Stimulated activated CD4-positive, alpha-beta T cell treated with anti-CD3 and anti-CD28 coated beads, Interleukin-2, amount 100 ng/mL, for 24 hours (primary cell): ENCODE measurements at places on chromosomes 12 and 14.

DNA sequence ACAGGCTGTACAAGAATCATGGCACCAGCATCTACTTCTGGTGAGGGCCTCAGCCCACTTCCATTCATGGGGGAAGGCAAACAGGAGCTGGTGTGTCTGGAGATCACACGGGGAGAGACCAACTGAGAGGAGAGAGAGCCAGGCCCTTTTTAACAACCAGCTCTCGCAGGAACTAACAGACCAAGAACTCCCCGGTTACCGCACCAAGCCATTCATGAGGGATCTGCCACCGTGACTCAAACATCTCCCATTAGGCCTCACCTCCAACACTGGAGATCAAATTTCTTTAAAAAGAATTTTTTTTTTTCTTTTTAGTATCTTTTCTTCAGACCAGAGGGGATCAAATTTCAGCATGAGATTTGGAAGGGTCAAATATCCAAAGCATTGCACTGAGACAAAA, 16.7 kb upstream of the AQP2 start:
- DNase-seq = no peak

DNA sequence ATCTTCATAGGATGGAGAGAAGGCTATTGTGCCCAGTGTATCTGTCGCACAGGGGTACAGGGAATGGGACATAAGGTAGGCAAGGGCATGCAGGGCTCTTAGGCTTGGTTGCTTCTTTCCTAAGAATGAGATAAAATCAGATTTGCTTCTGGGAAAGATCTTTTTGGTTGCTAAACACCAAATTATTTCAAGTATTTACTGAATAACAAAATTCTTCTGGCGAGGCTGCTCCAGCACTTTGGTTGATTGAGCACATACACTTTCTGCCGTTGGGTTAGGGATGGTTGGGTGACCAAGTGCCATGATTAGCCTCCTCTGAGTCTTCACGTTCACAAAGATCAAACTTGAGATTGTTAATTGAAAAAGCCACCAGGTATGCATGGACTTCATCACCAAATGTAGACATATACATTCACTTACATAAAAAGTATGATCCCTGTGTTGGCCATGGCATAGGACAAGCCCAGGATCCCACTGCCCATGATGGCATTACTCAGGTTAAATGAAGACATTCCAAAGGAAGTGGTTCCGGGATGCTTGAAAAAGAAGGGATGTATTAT, 38.2 kb downstream of the SLC38A4 start:
- DNase-seq = no peak

DNA sequence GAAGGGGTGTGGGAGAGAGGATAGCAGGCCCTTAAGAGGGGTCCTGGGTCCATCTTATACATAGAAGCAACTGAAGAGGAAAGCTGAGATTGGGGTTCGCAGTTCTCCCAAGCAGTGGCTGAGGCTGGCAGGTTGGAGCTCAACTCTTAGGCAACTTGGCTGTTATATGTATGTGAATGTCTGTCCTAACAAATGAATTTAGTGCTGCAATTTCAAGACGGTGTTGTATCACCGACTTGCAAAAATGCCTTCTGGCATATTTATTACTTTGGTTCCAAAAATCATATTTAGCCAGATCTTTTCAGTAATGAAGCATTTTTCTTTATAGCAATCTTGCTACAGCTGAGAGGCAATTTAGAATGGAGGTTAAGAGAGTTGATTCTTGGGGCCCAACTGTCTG, 148.3 kb downstream of the AKAP6 start:
- DNase-seq = no peak

DNA sequence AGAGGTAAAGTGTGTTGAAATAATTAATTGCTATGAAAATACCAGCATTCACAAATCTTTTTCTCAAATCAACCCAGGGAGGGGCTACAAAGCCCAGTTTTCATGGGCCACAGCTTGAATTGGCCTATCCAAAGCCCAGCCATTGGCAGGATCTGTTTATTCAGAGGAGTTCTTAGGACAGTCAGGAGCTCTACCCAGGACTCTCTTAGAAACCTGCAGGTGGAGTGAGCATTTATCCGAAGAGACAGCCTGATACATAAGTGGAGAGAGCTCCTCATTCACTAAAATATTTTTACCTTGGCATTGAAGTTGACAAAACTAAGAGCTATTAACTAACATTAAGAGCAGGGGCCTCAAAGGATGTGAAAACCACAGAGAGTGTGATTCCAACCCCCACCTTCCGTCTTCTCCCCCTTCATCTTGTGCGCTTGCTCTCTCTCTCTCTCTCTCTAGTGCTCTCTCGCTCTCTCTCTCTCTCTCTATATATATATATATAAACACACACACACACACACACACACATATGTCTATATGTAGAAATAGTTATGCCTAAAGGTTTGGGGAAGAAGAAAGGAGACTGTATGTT, 315.5 kb downstream of the SNAPC1 start:
- no peak for DNase-seq

GRCh38 chr14:105911006-105911847, 384.8 kb downstream of the TMEM121 start:
- DNase-seq = no peak

DNA sequence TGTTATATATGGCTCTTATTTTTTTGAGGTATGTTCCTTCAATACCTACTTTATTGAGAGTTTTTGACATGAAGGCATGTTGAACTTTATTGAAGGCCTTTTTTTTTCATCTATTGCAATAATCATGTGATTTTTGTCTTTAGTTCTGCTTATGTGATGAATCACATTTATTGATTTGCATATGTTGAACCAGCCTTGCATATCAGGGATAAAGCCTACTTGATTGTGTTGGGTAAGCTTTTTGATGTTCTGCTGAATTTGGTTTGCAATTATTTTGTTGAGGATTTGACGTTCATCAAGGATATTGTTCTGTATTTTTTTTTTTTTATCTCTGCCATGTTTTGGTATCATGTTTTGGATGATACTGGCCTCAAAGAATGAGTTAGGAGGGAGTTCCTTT, 15.2 kb upstream of the ART4 start:
- no peak for DNase-seq

DNA sequence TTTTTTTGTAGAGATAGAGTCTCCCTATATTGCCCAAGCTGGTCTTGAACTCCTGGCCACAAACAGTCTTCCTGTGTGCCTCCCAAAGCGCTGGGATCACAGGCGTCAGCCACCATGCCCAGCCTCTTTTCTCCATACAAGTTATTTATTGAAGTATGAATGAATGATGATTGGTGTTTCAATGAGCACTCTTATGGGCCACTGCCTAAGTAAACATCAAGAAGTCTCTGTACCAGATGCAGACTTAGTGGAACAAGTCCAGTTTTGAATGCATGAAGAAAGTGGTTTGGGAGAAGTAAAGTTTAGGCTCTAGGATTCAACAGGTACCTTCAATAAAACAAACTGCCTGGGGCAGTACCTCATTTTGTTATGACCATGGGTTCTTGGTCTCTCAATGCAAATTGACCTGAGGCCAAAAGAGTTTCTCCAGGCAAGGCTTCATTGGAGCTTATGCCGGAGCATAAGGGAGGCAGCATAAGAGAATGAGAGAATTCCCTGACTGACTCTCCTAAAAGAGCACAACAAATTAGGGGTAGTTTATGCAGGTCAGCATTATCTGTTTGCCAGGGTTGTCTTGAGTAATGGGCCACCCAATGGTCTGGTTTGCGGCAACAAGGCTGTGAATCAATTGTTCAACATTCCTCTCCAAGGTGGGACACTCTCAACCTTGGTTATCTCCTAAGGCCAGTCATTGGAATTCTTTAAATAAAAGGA, 1.1 kb upstream of the GMFB start:
- DNase-seq = no peak

GRCh38 chr14:65933400-65934069, 521.0 kb downstream of the FUT8 start:
- no peak for DNase-seq

GRCh38 chr14:100591453-100592371, 4.5 kb upstream of the BEGAIN start:
- no peak for DNase-seq

DNA sequence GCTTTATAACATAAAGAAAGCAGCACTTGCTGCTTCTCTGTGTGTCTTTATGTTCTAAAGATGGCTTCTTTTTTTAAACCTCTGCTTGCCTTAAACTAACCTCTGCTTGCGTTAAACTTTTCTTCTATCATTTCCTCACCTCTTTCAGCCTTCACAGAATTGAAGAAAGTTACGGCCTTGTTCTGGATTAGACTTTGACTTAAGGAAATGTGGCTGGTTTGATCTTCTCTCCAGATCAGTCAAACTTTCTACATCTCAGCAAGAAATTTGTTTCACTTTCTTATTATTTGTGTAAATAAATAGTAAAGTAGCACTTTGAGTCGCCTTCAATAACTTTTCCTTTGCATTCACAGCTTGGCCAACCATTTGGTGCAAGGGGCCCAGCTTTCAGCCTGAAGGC, 64.2 kb downstream of the CMAS start:
- DNase-seq = no peak

- DNase-seq = no peak
Measured at GRCh38 chr14:75120541-75121291, 6.1 kb downstream of the NEK9 start.

DNA sequence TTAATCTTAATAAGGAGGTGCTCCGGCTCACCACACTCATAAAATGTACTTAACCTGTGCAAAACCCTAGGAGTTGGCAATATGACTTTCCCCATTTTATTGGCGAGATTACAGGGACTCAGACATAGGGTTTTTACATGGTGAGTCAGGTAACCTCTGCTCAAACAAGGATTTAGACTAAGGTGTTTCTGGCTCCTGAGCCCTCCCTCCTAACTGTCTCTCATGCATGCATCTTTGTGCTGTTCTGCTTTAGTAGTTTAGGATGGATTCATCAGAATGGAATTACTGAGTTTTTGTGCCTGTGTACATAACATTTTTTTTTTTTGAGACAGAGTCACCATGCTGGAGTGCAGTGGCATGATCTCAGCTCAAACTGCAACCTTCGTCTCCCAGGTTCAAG, 993.3 kb upstream of the TMEM132C start:
- no peak for DNase-seq

DNA sequence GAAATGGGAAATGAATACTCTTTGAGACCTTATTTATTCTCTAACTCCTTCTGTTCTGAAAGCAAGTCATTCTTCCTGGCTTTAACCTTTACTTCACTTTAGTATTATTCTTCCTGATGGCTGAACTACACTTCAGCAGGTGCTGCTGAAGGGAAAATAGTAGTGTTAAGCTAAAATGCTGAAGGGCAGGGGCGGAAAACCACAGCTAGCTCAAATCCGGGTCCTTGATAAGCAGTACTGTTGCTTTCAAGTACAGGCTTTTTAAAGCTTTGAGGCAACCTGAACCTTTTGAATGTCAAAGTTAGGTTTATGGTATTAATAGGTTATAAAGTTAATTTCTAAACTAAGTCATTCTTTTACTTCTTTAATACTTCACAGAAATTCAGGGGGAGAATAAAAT, 10.7 kb downstream of the CCDC196 start:
- no peak for DNase-seq

GRCh38 chr12:132106921-132107320, 37.2 kb downstream of the DDX51 start:
- DNase-seq = no peak

- no peak for DNase-seq
Measured at GRCh38 chr12:92971859-92972524, 42.9 kb upstream of the EEA1 start.

GRCh38 chr14:81980601-81981306, 447.1 kb upstream of the SEL1L start:
- DNase-seq = no peak

GRCh38 chr14:89635615-89636014, 218.6 kb upstream of the FOXN3 start:
- DNase-seq = no peak

- DNase-seq = no peak
Measured at GRCh38 chr14:70987041-70987440, 79.8 kb downstream of the PCNX1 start.

DNA sequence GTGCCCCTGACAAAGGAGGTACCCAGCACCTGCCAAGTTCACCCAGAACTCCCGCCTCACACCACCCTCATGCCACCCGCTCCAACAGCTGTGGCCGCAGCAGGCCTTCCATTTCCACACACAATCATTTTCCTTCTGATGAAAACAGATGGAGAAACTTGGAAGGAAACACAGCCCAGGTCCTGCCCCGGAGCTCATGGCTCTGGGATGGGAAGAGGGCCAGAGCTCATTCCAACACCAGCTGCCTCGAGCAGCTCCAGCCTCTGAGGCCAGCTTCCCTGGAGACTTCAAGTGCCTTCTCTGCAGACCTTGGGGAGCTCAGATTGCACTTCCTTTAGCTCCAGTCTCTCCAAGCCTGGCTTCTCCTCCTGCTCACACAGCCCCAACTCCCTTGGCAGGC, 55.1 kb upstream of the CMKLR1 start:
- no peak for DNase-seq

DNA sequence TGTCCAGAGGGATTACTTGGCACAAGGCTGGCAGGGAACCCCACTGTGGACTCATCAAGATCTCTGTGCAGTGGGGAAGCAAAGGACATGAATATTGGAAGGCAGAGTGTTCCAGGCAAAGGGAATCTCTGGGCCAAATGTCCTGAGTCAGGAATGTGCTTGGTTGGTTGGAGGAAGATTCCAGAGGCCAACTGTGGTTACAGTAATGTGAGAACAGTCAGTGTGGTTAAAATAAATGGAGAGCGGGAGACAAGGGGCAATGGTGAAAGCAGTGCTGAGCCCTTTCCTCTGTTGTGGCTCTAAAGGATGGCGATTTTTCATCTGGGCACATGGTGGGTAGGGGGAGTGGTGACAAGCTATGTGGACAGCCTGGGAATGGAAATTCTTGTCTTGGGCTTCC, 948.2 kb downstream of the BCL11B start:
- no peak for DNase-seq

- no peak for DNase-seq
Measured at GRCh38 chr12:3622021-3622821, 130.7 kb downstream of the CRACR2A start.

GRCh38 chr12:97160277-97160676, 253.2 kb downstream of the NEDD1 start:
- DNase-seq = no peak

DNA sequence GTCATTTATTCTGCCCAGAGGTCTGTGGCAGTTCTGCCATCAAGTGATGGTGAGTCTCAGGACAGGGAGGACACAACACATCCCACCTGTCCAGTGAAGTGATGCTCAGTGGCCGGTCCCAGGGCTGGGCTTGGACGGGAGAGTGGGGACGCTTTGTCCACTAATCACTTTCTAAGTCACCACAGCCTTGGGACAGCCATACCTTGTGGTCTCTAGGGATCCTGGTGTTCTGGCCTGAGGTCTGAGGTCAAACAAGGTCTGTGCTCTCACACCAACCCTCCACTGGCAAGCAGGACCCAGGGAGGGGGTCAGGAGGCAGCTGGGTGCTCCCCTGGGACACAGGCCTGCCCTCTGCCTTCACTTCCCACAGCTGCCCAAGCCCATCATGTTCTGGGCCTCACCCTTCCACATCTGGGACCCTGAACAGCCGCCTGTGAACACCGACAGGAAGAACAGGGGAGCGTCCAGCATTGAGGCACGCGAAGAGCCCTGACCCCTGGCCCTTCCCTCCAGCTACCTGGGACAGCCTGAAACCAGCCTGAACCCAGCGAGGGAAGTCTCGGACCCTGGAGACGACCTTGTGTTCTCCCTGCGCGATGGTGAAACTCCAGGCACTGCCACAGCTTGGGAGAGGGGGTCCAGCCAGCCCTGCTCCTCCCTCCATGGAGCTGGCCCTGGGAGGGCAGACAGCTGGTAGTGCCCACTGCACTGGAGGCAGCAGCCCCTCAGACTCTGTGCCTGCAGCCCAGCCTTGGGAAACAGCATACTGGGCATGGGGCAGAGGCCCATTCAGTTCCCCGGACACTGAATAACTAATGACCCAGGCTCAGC, 19.7 kb upstream of the GPR132 start:
- DNase-seq = no peak
